DMS153 (cell line): ENCODE measurements at places on chromosomes 1 and 21.

GRCh38 chr1:241979926-241980325 is 19.0 kb downstream of the MAP1LC3C start:
- DNase-seq, result no peak

GRCh38 chr1:117608115-117608615 is 2.3 kb downstream of the TENT5C start:
- DNase-seq, result no peak

DNA sequence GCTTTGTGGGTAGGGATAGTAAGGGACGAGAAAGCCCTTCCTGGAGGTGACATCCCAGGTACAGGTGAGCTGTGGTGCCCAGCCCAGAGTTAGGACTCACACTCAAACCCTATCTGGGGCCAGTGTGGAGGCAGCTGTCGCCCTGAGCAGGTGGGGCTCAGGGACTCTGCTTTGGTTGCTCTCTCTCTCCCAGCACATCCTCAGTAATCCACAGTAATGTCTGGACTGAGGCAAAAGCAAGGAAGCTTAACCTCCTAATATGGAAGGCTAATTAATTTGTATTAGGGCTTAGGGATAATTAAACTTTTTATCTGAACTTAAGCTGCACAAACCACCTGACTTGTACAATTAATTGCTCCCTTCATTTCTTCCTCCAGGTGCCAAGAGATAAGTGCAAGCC is 38.2 kb downstream of the DDX20 start:
- DNase-seq, result no peak

DNA sequence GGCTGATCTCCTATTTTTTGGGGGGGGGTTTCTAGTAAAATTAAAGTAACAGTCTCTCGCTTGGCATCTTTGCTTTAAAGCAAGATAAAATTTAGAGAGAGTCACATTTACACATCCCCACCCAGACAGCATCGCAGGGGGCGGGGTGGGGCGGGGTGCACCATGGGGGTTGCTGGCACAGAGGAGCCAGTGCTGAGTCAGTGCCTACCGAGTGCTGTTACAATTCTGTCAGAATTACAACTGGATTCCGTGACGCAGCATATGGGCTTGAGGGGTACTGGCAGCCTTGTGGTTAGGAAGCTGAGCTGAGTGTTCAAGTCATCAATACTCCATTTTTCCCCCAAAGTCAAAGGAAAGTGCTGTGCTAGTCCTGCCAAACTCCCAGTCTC is 175.9 kb downstream of the PRDM16 start:
- no peak for DNase-seq

GRCh38 chr1:167465743-167466142 is 52.6 kb downstream of the CD247 start:
- DNase-seq, result no peak

DNA sequence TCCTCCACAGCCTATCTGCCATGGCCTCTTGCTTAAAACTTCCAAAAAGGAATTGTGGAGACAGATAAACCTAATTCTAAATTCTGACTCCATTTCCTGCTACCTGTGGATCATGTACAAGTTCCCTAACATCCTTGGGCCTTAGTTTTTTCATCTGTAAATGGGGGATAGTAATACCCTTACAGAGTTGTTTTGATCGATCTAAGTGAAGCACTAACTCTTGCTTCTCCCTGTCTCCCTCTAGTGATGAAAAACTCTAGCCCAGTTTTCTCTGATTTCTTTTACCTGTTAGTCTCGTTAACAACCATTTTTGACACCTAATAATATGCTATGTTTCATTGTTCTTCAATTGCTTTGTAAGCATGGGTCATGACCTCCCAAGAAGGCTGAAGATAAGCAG is 65.9 kb downstream of the TM2D1 start:
- DNase-seq, result no peak

DNA sequence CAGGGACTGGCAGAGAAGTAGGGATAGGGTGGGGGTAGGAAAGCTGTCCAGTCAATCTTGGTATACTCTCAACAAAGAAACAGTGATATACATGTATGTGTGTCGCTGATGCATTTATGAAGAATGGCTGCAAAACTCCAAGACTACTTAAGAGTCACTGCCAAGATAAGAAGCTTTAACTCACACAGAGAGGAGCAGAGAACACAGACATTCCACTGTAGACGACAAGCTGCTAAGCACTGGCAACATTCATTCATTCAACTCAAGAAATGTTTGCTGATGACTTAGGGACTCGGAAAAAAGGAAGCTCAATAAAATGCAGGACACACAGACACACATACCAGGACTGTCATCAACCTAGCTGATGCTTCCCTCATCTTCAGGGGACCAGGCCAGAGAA is 5.5 kb downstream of the CTNNBIP1 start:
- DNase-seq, result no peak

GRCh38 chr1:24948079-24948827 is 18.2 kb upstream of the RUNX3 start:
- no peak for DNase-seq

- no peak for DNase-seq
Measured at GRCh38 chr1:30450148-30450817, 273.1 kb downstream of the MATN1 start.

DNA sequence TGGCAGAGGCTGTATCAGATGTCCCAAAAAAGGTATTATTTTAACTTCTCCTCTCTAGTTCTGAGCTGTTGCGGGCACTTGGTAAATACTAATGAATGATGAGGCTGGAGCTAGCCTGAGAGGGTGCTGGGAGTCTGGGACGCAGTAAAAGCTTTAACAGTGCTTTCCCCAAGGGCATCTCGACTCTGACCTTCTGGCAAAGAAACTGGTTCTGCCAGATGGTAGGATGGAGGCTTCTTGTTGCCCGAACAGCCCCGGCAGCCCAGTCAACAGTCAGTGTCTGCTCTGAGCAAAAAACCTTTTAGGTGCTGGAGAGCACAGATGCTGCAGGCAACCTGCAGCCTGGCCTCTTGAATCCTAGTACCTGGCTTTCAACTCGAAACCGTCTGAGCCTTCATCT is 2.5 kb upstream of the PNRC2 start:
- DNase-seq, result peak; percentile 64

- DNase-seq, result no peak
Measured at GRCh38 chr1:13728091-13728715, 28.2 kb downstream of the PRDM2 start.

DNA sequence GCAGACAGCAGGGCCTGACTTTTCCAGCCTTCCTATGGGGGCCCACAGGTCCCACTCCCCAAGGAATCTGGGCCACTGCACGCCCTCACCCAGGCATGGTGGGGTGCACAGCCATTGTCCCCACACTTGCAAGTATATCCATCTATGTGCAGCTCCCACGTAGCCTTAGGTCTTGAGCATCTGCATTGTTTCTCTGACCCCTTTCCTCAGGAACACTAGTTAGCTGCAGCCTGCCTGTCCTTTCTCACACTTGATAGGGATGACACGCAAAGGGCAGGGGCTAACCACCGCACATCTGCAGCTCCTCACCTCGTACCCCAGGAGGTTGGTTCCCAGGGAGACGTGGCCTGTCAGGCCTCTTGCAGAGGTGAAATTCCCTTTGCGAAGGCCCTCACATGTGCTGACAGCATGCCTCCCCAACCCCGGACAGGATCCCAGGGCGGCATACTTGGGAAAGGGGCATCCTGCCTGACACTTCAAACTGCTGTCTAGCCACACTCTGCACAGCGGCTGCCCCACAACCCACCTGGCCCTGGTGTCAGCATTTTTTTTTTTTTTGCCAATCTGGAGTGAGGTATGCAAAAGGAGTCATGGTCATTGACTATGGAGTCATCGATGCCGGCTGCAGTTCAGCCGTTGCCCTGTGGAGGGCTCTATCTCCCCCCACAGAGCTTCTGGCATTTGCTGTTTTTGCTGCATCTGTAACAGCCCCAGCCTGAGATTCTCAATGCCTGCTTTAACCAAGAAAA is 5.0 kb downstream of the JMJD4 start:
- DNase-seq, result peak; percentile 10

DNA sequence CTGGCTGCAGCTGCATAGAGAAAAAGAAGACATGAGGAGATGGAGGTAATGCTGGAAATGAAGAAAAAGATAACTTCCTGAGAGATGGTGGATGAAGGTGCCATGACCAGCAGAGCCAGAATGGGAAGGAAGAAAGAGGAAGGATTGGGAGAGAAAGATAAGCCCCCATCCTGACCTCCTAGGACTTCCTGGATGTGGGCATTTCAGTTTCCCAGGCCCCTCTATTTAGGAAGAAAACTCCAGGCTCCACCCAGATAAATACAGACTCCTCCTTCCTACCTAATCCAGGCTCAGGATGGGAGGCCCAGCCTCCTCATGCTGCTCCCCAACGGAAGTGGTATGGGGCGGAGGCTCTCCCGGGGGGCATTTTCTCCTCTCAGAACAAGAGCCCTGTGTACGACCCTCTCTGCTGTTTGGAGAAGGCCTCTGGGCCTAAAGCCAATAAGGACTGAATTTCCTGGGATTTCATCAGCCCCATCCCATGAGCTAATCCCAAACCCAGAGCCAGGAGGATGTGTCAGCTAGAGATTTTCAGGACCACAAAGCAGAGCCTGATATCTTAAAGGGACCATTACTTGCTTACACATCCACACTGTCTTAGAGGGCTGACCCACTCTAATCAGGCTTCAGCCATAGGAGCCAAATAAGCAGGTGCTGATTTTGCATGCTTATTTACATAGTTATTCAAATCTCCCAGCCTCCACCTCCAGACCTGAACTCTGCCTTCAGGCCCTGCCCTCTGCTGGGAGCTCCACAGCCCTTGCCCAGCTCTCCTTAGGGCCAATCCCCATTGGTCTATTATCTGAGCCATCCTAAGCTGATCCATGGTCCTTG is 5.1 kb upstream of the ARHGEF2 start:
- DNase-seq, result peak; percentile 57

DNA sequence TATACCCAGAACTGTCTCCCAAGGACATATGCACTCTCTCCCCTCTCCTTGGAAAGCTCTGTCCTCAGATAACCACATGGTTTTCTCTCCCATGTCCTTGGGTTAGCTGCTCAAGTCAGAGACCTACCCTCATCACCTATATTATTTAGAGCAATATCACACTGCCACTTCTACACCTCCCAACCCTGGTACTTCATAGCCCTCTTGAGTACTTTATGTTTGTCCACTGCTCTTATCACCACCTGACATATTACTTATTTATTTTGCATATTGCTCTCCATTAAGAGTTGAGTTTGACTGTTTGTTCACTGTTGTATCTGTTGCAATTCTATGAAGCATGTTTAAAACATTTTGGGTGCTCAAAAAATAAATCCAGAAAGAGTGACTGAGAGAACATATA is 126.3 kb upstream of the ATP1B1 start:
- DNase-seq, result peak; percentile 42

DNA sequence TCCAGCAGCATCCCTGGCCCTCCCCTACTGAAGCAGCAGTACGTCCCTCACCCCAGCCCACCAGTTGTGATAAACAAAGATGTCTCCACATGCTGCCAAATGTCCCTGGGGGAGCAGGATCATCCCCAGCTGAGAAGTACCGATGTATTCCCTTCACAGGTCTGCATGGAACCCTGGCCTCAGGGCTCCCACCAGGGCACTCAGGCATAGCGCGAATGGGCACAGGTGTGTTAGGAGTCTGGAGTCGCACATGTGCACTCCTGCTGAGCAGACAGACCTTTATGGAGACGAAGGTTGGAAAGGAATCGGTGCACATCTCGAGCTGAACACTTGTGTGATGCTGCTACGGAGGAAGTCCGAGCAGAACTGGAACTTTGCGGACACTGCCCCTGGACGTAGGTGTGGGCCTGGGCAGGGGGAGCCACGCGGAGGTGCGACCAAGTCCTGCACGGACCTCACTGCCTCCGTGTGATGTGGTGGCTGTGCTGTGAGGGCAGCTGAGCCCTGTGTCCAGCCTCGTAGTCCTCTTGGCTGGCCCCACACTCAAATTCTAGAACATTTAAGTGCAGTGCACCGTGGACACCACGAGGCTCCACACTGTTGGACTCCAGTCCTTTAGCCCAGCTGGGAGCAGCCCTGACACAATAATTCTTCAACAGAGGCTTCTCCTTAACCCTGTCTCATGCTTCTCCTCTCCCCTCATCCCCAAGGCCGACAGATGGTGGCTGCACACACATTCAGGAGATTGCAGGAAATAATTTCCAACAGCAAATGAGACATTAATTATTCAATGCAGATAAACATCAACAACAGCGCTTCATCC is 43.4 kb downstream of the RSPH1 start:
- DNase-seq, result no peak

DNA sequence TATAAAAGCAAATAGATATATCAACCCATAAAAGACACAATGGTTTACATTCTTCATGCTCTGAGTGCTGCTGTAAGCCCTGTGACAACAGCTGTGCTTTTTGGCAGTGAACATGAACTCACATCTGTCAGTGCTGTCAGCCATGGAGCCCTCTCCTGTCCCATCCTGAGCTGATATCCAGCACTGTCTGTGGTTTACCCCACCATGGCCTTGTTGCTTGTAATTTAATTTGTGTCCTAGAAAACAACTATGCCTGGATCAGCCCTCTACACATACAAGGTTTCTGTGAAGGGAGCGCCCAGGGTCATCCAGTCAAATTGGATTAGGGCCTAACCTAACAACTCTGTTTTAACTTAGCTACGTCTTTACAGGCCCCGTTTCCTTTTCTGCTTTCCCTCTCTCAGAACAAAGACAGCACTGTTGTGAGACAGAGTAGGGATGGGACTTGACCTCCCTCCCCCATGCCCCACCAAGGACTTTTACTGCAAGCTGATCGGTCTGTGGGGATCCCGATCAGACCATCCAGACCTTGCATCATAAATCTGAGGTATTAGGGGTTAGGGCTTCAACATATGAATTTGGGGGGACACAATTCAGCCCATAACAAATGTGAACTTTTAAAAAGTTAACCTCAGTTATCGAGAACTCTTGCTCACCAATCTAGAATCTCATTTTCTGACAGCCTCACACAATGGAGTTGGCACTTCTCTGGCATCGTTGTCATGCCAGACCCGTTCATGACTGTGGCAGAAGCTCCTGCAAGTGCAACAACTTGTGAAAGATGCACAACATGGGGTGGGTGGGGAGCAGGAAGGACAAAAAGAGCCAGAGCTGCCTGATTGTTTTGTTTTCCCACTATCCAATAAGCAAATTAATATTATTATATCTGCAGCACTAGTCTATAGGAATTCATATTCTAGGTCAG is 16.4 kb upstream of the SLC44A3 start:
- no peak for DNase-seq

- DNase-seq, result no peak
Measured at GRCh38 chr1:156128654-156129597, 14.4 kb downstream of the LMNA start.

DNA sequence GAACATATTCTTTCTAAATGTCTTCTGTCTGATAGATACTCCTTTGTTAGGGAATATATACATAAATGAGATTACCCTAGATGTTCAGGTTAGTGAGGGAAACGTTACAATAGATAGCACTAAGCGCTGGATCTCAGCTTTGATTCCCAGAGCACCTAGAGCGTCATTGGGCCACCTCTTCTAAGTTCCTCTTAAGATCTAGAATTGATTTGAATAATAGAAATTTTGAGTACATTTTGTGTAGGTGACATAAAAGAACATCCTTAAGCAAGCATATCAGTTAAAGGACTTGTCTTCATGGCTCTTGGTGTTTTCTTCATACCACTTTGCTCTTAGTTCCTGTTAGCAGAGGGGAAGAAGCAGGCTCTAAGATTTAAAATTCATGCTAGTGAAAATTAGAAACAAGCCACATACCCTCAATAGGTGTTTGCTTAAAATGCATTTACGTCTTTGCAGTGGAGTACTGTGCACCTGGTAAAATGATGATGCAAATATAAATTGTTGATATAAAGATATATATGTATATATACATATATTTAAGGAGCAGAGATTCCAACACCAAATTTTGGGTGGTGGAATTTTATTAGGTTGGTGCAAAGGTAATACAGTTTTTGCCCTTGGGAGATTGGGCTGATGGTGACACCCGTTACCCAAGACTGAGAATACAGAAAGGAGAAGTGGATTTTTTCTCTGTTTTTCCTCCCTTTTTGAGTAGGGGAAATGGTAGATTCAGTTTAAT is 47.1 kb downstream of the DYRK1A start:
- no peak for DNase-seq

GRCh38 chr1:182823220-182823619 is 15.9 kb upstream of the DHX9 start:
- DNase-seq, result no peak
